ENCODE measurements at places on chromosomes 11 and 22. TPM values are rescaled to one million over a fixed set of nuclear protein-coding genes. Genes with fewer than 3 reads are reported as not detected.

DNA sequence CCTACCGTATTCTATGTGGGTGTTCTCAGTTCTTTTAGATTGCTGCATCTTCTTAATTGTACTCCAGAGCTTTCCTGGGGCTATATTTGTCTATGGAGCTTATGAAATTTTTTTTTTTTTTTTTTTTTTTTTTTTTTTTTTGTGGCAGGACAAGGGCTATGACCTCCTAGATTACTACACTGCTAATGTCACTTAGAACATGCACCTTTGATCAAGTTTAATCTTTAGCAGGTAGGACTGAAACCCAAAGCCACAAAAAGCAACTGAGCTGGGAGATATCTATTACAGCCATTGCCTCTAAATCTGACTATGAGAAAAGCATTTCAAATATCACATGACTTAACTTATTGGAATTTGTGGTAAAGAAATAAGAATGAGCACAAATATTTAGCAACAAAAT lies 21.7 kb upstream of the ABTB2 start:
- DNase-seq: no peak

DNA sequence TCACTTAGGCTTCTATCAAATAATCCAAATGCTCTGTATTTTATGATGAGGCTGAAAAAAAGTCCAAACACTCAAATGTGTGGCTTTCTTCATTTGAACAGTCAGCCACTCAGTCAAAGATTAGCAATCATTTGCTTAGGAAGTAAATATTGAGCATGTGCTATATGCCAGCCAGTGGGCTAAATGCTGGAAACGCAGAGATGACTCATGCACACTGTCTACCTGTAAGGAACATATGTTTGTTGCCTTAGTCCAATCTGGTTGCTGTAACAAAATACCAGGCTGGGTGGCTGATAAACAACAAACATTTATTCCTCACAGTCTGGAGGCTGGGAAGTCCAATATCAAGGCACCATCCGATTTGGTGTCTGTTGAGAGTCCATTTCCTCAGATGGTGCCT lies 617.3 kb downstream of the NTM start:
- no peak for DNase-seq

The C2CD3 gene
- total RNA-seq: 19.1 TPM

The SMIM38 gene
- 0.19 TPM for total RNA-seq

Measured in esophagus squamous epithelium (tissue), 5 donors.